Stimulated activated memory B cell treated with anti-CD40 and anti-IgM and Interleukin-4, amounts not matched to agents 10 μg/mL and 1 μg/mL and 100 μg/mL, for 72 hours (primary cell): ENCODE measurements at places on chromosomes 2 and 18.
A peak's percentile ranks its signal among the peaks of the same experiment; 100 is the strongest.

GRCh38 chr2:107927034-107927534, 59.2 kb upstream of the SLC5A7 start:
- H3K36me3 ChIP-seq = no peaks in the 10 kb centered on the region
- no peaks in the 10 kb centered on the region for H3K4me1 ChIP-seq
- no peak overlapping the region for H3K4me3 ChIP-seq

GRCh38 chr2:223046470-223047040, 5.4 kb upstream of the KCNE4 start:
- H3K27me3 ChIP-seq = peaks cover 8% of the 10 kb centered on the region
- no peaks in the 10 kb centered on the region for H3K36me3 ChIP-seq
- no peak overlapping the region for H3K27ac ChIP-seq
- H3K4me3 ChIP-seq = no peak overlapping the region

- peaks cover 59% of the 10 kb centered on the region for H3K36me3 ChIP-seq
- no peaks in the 10 kb centered on the region for H3K27me3 ChIP-seq
- H3K27ac ChIP-seq = peak overlapping the region; percentile 90
- no peak overlapping the region for H3K4me3 ChIP-seq
- ATAC-seq = peak; percentile 74
- peaks cover 39% of the 10 kb centered on the region for H3K4me1 ChIP-seq
Observed at GRCh38 chr2:231161877-231162329, 36.5 kb upstream of the ARMC9 start.

DNA sequence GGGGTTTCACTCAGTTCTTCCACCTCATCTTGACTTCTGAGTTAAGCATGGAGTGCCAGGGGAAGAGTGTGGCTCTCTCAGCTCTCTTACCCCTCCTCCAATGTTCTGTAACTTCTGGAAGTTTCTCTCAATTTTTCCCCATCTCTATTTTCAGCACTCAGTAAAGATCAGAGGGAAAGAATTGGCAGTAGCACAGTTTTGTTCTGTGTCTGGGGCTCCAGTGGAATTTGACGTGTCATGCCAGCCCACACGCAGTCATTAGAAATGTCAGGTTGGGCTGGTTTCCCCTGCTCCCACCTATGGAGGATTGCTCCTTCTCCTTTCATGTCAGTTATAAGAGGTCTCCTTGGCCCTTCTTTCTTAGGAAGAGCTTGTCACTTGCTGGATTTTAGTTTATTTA, 104.6 kb upstream of the COL3A1 start:
- no peaks in the 10 kb centered on the region for H3K27me3 ChIP-seq
- no peaks in the 10 kb centered on the region for H3K4me1 ChIP-seq
- no peak overlapping the region for H3K4me3 ChIP-seq
- ATAC-seq = no peak
- H3K36me3 ChIP-seq = no peaks in the 10 kb centered on the region

- H3K36me3 ChIP-seq = no peaks in the 10 kb centered on the region
- H3K4me3 ChIP-seq = no peak overlapping the region
- H3K27me3 ChIP-seq = no peaks in the 10 kb centered on the region
- no peak overlapping the region for H3K27ac ChIP-seq
- peaks cover 6% of the 10 kb centered on the region for H3K4me1 ChIP-seq
Observed at GRCh38 chr18:8654503-8655451, 45.5 kb downstream of the RAB12 start.

GRCh38 chr2:88811233-88811632, 119.8 kb downstream of the RPIA start:
- H3K27me3 ChIP-seq = peaks cover 8% of the 10 kb centered on the region
- no peaks in the 10 kb centered on the region for H3K4me1 ChIP-seq
- H3K27ac ChIP-seq = no peak overlapping the region
- no peak overlapping the region for H3K4me3 ChIP-seq

GRCh38 chr2:157692768-157693167, 64.1 kb upstream of the ACVR1C start:
- ATAC-seq = no peak
- no peaks in the 10 kb centered on the region for H3K36me3 ChIP-seq
- no peaks in the 10 kb centered on the region for H3K4me1 ChIP-seq
- no peak overlapping the region for H3K27ac ChIP-seq

- H3K36me3 ChIP-seq = no peaks in the 10 kb centered on the region
- no peak overlapping the region for H3K4me3 ChIP-seq
- H3K4me1 ChIP-seq = no peaks in the 10 kb centered on the region
- no peak for ATAC-seq
- no peaks in the 10 kb centered on the region for H3K27me3 ChIP-seq
- no peak overlapping the region for H3K27ac ChIP-seq
Observed at GRCh38 chr2:107242811-107243210, 356.8 kb upstream of the ST6GAL2 start.

DNA sequence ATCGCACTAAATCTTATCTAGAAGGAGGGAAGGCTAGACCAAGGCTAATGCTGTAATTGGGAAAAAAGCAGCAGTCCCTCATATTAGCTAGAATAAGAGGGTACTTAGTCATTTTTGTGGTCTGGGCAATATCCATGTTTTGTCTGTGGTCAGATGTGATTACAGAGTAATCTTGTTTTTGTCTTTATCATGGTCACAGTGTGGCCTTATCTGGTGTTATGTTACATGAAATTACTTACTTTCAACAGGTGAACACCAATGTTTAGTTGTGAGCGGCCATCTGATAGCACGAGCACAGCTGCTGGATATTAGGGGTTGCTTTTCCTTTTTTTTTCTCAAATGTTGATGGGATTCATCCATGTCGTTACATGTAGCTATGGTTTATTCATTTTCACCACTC, 23.7 kb upstream of the PLEKHM3 start:
- no peak for ATAC-seq
- peaks cover 33% of the 10 kb centered on the region for H3K27me3 ChIP-seq
- H3K4me1 ChIP-seq = no peaks in the 10 kb centered on the region
- no peaks in the 10 kb centered on the region for H3K36me3 ChIP-seq
- H3K27ac ChIP-seq = no peak overlapping the region

DNA sequence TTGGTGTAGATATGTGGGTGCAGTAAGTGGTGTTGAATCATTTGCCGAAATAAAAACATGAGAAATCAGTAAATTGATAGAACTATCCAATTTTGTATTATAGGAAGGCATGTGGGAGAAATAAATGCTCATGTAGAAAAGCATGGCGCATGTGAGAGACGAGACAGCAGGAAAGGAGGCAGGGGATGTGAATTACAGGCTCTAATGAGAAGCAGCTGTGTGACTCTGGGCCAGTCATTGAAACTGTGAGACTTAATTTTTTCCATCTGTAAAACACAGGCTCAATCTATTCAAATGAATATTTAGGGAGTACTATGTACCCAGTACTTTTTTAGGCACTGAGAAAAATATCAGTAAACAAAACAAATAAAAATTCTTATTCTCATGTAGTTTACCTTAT, 42.6 kb upstream of the MAP3K20 start:
- H3K4me1 ChIP-seq = peaks cover 7% of the 10 kb centered on the region
- H3K4me3 ChIP-seq = no peak overlapping the region
- no peaks in the 10 kb centered on the region for H3K27me3 ChIP-seq
- no peak overlapping the region for H3K27ac ChIP-seq
- H3K36me3 ChIP-seq = no peaks in the 10 kb centered on the region

DNA sequence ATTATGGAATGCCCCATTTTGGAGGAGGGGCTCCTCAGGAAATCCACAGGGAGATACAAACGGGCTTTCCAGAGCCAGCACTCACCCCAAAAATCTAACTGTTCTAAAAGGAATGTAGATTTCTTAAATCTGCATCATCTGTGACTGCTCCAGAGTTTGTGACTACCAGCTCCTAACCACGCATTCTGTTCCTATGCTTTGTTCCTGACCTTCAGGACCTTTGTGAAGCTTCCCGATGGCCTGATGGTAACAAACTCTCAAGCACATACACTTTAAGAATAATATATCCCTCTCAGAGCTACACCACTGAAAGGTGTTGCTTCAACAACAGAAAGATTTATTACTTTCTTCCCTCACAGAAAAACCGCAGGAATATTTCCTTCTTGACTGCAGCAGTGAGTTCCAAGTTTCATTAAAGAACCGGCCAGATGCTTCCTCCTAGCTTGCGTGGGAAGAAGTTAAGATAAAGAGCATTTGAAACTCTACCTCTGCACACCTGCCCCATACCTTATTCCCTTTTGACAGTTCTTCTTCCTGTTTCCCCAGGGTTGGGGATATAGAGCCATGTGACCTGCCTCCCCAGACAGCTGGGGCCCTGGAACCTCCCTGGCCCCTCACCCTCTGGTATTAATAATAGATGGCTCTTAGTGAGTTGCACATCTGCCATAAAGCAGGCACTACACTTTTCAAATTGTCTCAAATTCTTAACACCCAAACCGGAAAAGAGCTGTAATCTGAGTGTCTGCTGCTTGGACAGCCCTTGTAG, 40.2 kb upstream of the EML4 start:
- no peaks in the 10 kb centered on the region for H3K36me3 ChIP-seq
- no peak for ATAC-seq
- H3K27ac ChIP-seq = peak overlapping the region; percentile 69
- H3K27me3 ChIP-seq = no peaks in the 10 kb centered on the region

DNA sequence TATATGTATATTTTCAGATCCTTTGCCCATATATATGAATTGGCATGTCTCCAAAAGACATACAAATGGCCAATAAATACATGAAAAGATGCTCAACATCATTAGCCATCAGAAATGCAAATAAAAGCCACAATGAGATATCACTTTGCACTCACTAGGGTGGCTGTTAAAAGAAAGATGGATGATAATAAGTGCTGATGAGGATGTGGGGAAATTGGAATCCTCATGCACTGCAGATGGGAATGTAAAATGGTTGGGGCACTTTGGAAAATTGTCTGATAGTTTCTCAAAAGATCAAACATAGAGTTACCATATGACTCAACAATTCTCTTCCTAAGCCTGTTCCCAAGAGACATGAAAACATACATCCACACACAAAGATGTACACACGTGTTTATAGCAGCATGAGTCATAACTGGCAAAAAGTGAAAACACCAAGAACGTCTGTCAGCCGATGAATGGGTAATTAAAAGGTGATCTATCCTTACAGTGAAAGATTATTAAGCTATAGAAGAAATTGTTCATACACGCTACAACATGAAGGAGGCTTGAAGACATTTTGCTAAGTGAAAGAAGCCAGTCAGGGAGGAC, 19.7 kb downstream of the NGEF start:
- no peaks in the 10 kb centered on the region for H3K4me1 ChIP-seq
- H3K27ac ChIP-seq = no peak overlapping the region
- ATAC-seq = no peak
- H3K36me3 ChIP-seq = no peaks in the 10 kb centered on the region

DNA sequence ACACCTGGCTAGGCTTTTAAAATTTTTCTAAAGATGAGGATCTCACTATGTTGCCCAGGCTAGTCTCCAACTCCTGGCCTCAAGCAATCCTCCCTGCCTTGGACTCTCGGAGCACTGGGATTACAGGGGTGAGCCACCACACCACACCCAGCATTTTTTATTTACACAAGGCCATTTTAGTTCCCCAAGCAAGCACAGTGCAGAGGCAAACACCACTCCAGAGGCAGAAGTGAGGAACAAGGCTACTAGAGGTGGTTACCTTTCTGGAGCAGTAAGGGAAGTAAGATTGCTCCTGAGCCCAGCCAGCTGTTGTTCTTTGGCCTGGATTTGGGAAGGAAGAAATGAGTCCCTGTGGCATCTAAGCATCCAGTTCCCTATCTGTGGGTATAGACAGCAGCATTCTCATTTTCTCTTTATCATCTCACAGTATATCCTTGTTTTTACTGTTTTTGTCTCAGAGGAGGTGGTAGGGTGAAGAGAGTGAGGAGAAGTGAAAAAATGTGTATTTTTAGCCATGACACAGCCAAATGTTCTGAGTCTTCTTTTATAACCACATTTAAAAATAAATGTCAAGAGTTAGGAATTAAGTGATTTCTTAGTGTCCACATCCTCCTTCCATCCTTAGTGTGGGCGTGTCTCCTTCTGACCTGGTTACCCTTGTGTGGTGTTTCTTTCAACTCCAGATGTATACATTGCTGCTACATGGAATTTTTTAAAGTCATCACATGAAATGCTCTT, 10.5 kb upstream of the TTC39C start:
- H3K4me1 ChIP-seq = peaks cover 46% of the 10 kb centered on the region
- no peak overlapping the region for H3K4me3 ChIP-seq
- no peaks in the 10 kb centered on the region for H3K27me3 ChIP-seq
- H3K27ac ChIP-seq = no peak overlapping the region

DNA sequence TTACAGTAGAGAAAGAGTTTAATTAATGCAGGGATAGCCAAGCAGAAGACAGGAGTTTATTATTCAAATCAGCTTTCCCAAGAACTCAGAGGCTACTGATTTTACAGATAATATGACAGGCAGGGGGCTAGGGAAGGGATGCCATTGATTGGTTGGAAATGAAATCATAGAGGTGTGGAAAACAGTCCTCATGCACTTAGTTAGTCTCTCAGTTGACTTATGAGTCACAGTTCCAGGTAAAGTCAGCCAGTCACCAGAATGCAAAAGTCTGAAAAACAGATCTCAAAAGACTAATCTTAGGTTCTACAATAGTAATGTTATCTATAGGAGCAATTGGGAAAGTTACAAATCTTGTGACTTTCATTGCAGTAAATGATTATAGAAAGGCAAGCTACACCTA, 676.4 kb upstream of the CHAC2 start:
- H3K36me3 ChIP-seq = no peaks in the 10 kb centered on the region
- H3K4me1 ChIP-seq = no peaks in the 10 kb centered on the region
- ATAC-seq = no peak
- H3K27ac ChIP-seq = no peak overlapping the region

DNA sequence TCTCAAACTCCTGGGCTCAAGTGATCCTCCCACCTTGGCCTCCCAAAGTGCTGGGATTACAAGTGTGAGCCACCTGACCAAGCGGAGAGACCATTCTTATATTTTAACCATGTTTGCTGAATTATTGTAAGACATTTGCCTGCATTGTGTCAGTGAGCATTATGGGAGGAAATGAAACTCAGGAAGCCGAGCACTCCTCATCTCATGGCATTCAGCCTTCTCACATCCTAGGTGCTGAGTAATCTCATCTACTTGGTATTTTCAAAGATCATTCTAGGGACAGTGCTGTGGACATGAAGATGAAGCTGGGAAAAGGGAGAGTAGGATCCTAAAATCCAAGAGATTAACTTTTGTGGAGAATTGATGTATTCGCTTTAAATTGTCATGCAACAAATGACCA, 66.1 kb downstream of the NAPG start:
- peaks cover 4% of the 10 kb centered on the region for H3K4me1 ChIP-seq
- ATAC-seq = no peak
- H3K36me3 ChIP-seq = peaks cover 6% of the 10 kb centered on the region
- no peak overlapping the region for H3K4me3 ChIP-seq
- H3K27me3 ChIP-seq = no peaks in the 10 kb centered on the region
- no peak overlapping the region for H3K27ac ChIP-seq
